ENCODE measurements at places on chromosomes 12 and 14.

- no peak for DNase-seq
Observed at GRCh38 chr14:31263485-31264133, 56.0 kb upstream of the HECTD1 start.

DNA sequence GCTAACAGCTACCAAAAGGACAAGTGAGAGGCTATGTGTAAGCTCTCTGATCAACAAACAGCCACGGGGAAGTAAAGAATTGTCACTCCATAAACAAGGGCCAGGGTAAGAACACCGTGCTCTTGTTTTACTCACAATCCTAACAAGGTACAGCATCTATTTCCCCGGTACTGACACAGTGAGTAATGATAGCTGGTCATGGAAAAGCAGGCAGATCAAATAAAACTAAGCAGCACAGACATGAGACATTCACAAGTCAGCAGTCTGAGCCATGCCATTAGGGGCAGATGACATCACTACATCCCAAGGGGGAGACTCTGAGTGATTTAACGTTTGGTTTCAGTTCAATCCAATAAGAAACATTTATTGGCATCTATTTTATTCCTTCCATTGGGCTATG lies 54.4 kb downstream of the ARL6IP4 start:
- no peak for DNase-seq

DNA sequence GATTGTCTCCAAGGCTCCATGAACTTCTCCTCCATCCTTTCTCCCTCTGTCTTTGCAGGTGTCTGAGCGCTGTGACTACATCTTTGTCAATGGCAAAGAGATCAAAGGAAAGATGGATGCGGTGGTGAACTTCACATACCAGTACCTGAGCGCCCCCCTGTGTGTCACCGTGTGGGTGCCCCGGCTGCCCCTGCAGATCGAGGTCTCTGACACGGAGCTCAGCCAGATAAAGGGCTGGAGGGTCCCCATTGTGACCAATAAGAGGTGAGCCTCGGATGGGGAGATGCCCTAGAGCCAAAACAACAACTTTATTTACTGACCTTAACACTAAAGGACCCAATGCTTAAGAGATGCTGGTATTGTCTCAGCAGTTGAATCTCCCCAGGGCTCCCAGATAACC lies 130.0 kb downstream of the SLC15A4 start:
- DNase-seq = no peak

GRCh38 chr12:130835011-130835410 lies 4.0 kb downstream of the STX2 start:
- DNase-seq = no peak

- no peak for DNase-seq
Observed at GRCh38 chr14:51743588-51744000, 91.9 kb downstream of the FRMD6 start.

- peak; percentile 94 for DNase-seq
Observed at GRCh38 chr14:24366721-24367513, 1.1 kb upstream of the NFATC4 start.

- DNase-seq = no peak
Observed at GRCh38 chr12:128693115-128693514, 130.6 kb downstream of the SLC15A4 start.

DNA sequence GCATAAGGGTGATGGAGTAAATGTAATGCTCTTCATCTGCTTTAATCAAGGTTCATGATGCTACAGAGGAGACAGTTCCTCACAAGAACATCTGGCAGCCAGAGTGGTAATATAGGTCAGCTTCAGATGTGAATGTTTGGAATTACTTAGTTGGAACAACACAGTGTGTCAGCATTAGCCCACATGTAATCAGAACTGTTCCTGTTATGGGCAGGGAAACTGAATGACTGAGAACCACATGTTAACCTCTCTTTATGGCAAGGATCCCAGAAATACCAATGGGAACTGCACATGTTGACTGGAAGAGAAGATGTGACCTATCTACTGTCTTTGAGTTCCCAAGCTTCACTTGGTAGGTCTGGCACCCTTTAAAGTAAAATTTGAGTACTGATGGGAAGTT lies 390.1 kb upstream of the PDE3A start:
- DNase-seq = no peak

DNA sequence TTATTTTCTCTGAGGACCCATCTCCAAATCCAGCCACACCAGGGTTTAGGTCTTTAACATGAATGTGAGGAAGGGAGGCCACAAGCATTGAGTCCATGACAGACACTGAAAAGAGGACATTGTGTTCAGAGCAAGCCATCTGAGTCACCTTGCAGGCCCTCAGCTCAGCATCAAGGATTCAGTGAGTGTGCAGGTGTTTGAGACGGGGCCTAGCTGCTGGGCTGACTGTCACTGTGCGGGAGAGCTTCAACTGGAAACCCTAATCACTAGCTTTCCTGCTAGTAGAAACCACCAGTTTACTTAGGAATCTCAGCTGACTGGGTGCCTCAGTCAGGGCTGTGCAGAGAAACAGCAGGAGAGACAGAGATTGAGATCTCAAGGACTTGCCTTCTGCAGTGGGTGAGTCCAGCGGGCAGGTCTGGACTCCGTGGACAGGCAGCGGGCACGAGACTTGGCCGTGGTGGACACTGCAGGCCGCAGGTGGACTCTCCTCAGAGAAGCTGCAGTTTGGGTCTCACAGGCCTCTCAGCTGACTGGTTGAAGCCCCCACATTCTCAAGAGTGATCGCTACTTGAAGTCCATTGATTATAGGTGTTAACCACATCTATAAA lies 86.1 kb upstream of the DYNC1H1 start:
- DNase-seq = no peak

- no peak for DNase-seq
Observed at GRCh38 chr12:118984161-118984943, 3.0 kb downstream of the SRRM4 start.

GRCh38 chr14:95395098-95395737 lies 75.5 kb upstream of the CLMN start:
- DNase-seq = no peak

GRCh38 chr14:104724981-104725771 lies 1.1 kb downstream of the ADSS1 start:
- DNase-seq = peak; percentile 50

GRCh38 chr12:16586350-16587109 lies 19.4 kb downstream of the LMO3 start:
- no peak for DNase-seq

- DNase-seq = no peak
Observed at GRCh38 chr14:77557391-77557790, 58.8 kb upstream of the ISM2 start.

- no peak for DNase-seq
Observed at GRCh38 chr12:5507401-5507935, 75.6 kb downstream of the NTF3 start.

DNA sequence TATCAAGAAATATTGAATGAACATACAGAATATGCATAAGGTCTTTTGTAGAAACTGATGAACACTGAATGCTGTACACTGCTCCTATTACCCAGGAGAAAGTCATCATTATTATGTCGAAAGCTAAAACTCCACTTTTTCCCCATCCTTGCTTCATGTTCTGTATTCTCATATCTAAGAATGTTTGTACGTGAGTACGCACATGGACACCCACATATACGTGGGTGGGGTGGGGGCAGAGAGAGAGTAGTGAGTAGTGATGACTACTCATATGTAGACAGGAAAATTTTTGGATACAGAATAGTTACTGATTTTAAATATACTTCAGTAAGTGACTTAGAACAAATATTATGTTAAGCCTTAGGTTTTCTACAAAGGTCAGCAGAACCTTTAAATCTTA lies 75.1 kb downstream of the FERMT2 start:
- no peak for DNase-seq

GRCh38 chr12:74538491-74539258 lies 1.0 kb downstream of the ATXN7L3B start:
- DNase-seq = peak; percentile 11

DNA sequence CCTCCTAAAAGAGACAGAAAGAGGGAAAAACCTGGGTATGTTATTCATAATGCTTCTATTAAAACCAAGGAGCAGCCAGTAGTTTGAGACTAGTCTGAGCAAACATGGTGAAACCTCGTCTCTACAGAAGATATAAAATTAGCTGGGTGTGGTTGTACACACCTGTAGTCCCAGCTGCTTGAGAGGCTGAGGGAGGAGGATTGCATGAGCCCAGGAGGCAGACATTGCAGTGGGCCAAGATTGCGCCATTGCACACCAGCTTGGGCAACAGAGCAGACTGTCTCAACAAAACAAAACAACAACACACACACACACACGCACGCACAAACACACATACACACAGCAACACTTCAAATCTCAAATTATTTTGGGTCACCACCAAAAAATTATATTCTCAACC lies 27.8 kb downstream of the HECTD4 start:
- DNase-seq = no peak

DNA sequence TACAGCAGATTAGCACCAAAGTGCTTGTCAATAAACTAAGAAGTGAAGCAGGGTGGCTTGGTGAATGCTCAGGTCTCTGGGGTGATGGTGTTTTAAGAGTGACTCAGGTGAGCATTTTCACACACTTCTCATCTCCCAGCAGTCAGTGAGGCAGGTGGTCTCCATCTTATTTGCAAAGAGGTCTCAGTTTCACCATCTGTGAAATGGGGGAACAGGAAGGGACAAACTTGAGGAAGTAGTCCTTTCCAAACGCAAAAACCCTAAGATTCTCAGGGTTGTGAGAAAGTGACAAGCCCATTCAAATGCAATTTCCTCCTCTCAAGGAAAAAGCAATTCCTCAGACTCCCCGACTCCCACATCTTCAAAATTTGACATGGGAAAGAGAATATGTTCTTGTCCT lies 54.1 kb downstream of the CMKLR1 start:
- no peak for DNase-seq
